Midbrain (tissue), 1 donor: ENCODE measurements at places on chromosomes 2 and 18.
A peak's percentile ranks its signal among the peaks of the same experiment; 100 is the strongest.

DNA sequence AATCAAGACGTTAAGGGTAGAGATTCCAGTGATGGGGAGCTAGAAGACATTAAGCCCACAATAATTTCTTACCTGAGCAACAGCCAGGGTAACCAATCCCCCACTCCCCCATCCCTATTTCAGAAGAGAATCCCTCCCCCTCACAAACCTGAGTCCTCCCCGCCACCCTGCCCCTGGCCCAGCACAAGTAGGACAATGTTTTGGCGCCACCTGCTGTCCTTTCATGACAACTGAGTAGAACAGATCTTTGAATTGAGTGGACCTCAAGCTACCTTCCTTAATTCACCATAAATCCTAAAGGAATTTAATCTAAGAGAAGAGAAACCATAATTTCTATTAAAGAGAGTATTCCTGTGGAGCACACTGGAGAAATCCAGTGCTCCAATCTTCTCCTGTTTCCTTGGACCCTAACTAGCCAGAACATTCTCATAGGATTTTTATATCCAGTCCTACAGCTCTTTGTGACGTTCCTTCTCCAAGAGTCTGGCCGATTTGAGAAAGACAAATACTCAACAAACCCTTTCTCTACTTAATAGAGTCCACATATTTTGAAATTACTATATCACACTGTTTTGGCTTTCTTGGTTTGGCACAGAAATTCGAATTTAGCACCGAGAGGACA, 41.1 kb downstream of the NHEJ1 start:
- DNase-seq, result peak; percentile 70

DNA sequence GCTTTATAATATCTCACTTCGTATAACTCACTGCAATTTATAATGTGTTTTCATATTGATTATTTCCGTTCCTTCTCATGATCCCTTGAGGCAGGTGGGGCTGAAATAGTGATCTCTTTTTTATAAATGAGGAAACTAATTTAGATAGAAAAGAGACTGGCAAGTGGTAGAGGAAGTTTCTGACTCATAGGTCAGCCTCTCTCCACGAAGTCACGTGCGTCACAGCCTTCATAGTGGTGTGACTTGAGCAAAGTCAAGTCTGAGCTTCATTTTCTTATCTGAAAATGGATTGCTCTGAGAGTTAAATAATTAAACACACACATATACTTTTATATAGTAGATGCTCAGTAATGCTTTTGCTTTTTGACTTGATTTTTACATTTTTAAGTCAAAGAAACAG, 19.9 kb downstream of the ABCG5 start:
- DNase-seq, result no peak

DNA sequence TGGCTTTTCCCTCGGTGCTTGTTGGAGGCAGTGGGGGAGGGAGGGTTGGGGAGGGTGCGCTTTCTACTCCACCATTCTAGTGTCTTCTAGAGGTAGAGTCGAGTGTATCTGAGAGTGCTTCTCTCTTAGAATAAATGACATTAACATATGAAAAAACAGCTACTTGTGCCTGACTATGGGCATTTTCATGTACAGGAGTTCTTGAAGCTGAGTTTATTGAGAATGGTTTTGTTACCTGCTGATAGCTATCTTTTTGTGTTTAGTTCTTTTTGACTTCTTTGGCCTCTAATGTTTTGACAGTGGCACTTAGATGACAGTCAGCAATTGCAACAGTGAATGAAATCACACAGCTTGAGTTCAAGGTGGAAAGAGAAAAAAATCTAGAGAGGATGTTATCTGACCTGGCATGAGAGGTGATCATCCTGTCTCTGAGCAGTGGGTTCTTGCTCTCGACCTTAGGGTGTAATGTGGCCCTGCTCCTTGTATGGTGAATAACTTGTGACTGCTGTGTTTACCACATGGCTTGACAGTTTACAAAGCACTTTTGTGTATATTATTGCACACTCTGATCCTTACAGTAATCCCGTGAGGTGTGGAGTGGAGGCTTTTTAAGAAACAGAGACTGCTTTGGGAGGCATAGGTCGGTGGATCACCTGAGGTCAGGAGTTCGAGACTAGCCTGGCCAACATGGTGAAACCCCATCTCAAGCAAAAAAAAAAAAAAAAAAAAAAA, 86.7 kb downstream of the AGAP1 start:
- DNase-seq, result no peak

GRCh38 chr18:74316257-74317170, 875 bp downstream of the C18orf63 start:
- no peak for DNase-seq

DNA sequence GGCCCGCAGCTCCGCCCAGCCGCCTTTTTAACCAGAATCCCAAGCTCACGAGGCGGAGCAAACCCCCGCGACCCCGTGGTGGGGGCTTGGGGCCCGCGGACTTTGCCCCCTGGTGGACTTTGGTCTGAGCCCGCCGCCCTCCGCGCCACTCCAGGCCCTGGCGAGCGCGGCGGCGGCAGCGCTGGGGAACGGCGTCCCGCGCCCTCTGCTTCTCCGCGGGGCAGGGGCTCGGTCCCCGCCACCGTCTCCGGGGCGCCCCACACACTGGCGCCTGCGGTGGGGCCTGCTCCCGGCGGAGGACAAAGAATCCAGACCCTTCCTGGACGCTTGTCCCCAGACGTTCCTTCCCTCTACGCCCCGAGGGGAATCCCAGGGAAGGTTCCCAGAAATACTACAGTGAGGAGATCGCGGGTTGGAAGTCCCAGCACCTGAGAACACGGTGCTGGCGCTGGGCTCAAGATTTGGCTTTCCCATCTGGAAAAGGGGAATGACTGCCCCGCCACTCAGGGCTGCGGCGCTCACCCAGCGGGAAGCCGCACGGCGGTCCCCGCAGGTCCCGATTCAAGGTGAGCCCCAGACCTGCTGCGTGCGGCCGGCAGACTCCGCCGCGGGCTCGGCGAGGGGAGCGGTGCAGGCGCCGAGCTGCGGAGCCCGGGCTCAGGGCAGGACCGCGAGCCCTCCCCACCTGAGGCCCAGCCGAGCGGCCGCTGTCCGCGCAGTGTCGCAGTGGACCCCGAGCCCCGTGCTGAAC, at the start of gene HAAO:
Gene HAAO, minus strand, starts transcription at position 1 of the 751 bp plus-strand sequence. CDS start 47 bp downstream, outside the sequence.
- DNase-seq, result peak; percentile 24

- DNase-seq, result no peak
These were observed 504.5 kb upstream of the VRK2 start for GRCh38 chr2:57542081-57542480.

GRCh38 chr2:175371378-175371777, 189.9 kb upstream of the ATP5MC3 start:
- no peak for DNase-seq

GRCh38 chr2:14094592-14094991, 537.9 kb upstream of the LRATD1 start:
- DNase-seq, result no peak

GRCh38 chr2:230473378-230473777, 57.4 kb downstream of the SP100 start:
- DNase-seq, result no peak

DNA sequence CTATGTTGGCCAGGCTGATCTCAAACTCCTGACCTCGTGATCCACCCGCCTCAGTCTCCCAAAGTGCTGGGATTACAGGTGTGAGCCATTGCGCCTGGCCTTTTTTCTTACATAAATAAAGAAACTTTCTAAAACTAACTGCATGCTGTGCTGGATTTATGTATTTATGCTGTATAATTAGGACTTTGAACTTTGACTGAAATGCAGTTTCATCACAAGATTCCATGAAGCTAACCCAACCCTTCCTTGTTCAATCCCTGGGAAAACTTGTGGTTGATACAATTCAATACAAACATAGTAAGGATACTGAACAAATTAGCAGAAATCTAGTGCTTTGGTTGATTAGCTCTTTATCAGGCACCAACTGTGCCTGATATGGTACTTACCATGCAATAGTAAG, 20.9 kb upstream of the SLC35F5 start:
- DNase-seq, result no peak
